Dermis microvascular lymphatic vessel endothelial cell (primary cell): ENCODE measurements at places on chromosomes 13 and 19. TPM values are rescaled to one million over a fixed set of nuclear protein-coding genes. Genes with fewer than 3 reads are reported as not detected.

The ATP4A gene
- not detected in 2 replicates for total RNA-seq

The CACNA1A gene
- under 0.01 and 0.13 TPM in 2 replicates for total RNA-seq

The IRS2 gene
- 0.39 and 1.5 TPM in 2 replicates for total RNA-seq

The CYP4F3 gene
- not detected in 2 replicates for total RNA-seq

The GPR12 gene
- not detected in 2 replicates for total RNA-seq

The SCGB2B2 gene
- total RNA-seq: 0.13 TPM in 1 of 2 replicates, not detected in the other

The DPP9 gene
- 13.0 and 20.6 TPM in 2 replicates for total RNA-seq

The SHD gene
- total RNA-seq: not detected in 2 replicates

The SERTM1 gene
- total RNA-seq: under 0.01 TPM in 1 of 2 replicates, not detected in the other

The ZNF491 gene
- 0.89 and 1.5 TPM in 2 replicates for total RNA-seq

The VN1R2 gene
- total RNA-seq: not detected in 2 replicates

The ZNF865 gene
- 0.39 and 1.5 TPM in 2 replicates for total RNA-seq

The CEACAM19 gene
- 0.51 and 1.1 TPM in 2 replicates for total RNA-seq

The FXYD3 gene
- not detected in 2 replicates for total RNA-seq

The PTH2 gene
- total RNA-seq: not detected in 2 replicates

The CYP4F8 gene
- not detected in 2 replicates for total RNA-seq

The ACER1 gene
- total RNA-seq: not detected in 2 replicates

The LRCH1 gene
- 11.2 and 13.7 TPM in 2 replicates for total RNA-seq

The PLK5 gene
- not detected in 2 replicates for total RNA-seq

The CLDN10 gene
- 0.13 and 1.4 TPM in 2 replicates for total RNA-seq

The GCDH gene
- 18.9 and 20.4 TPM in 2 replicates for total RNA-seq

The ZIM2 gene
- under 0.01 TPM in 1 of 2 replicates, not detected in the other for total RNA-seq

The KLF2 gene
- total RNA-seq: 2.4 and 2.8 TPM in 2 replicates

The ZNF836 gene
- 7.5 and 7.8 TPM in 2 replicates for total RNA-seq

The KCNJ14 gene
- 0.13 TPM in 2 replicates for total RNA-seq

The PABPC3 gene
- under 0.01 TPM in 2 replicates for total RNA-seq
